ENCODE measurements at places on chromosomes 1 and 21.

DNA sequence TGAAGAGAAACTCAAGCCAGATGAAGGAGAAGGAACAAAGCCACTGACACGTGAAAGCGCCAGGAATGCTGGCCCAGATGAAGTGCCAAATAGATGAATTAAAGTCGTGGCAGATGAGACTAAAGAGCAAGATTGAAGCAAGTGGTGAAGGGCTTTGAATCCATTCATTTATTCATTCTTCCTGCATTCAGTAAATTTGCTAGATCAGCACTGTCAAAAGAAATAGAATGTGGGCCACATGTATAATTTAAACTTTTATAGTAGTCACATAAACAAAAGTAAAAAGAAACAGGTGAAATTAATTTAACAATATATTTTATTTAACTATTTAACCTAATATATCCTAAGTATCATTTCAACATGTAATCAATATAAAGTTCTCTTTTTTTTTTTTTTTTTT is 135.6 kb downstream of the ZZZ3 start:
- no peak for DNase-seq

- peak; percentile 83 for DNase-seq
These were observed 15.7 kb upstream of the IGSF21 start for GRCh38 chr1:18091660-18092446.

DNA sequence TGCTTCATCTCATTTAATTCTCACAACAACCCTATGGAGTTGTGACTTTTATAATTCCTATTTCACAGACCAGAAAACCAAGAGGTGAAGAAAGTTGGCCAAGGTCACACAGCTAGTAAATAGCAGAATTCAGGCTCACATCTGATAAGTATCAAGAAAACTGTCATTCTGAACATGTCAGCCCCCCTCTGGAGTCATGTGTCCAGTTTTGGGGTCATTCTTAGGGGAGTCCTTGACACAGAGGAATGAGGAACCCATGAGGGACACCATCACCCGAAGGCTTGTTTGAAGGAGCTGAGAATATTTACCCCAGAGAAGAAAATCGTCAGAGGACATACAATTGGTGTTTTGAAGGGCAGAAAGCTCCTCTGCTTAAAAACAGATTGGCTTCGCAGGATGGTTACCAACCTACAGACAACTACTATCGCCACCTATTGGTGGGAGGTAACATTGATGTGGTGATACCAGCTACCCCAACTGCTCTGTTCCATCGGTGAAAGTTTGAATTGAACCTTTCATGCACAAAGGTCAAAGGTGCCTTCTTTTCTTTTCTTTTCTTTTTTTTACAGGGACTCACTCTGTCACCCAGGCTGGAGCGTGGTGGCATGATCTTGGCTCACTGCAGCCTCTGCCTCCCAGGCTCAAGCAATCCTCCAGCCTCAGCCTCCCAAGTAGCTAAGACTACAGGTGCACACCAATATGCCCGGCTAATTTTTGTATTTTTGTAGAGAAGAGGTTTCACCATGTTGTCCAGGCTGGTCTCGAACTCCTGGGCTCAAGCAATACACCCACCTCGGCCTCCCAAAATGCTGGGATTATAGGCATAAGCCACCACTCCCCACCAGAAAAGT is 31.3 kb downstream of the NCMAP start:
- DNase-seq, result peak; percentile 69

- no peak for DNase-seq
These were observed 307.3 kb downstream of the PTPRU start for GRCh38 chr1:29543586-29543985.

- DNase-seq, result no peak
These were observed 611 bp upstream of the PIK3C2B start for GRCh38 chr1:204495078-204495753.

DNA sequence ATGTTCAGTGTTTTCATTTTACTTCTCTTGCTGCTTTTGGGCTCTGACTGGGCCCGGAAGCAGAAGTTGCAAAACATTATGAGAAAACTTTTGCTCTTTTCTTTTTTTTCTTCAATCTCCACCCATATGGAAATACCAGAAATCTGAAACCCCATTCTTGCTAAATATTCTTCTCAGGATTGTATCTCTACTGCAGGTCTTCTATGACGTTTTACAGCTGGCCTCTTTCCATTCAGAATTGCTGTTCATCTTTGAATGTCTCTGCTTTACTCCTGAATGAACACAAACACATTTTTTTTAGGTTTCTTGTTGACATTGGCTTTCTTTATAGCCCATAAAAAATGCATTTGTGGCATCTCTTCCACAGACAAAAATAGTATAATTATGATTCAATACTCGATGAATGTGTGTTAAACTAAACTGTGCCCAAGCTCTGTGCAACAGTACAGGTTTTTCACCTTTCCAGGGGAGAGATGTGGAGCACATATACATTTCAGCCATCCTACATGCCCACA is 18.8 kb downstream of the PTPRC start:
- peak; percentile 96 for DNase-seq

GRCh38 chr1:226679853-226680516 is 59.1 kb downstream of the ITPKB start:
- peak; percentile 64 for DNase-seq
